ENCODE measurements at places on chromosomes 16 and 17.

GRCh38 chr17:43938838-43939182, 3.5 kb downstream of the PPY start:
- DNase-seq = no peak

GRCh38 chr16:72085002-72085401, 8.4 kb downstream of the TXNL4B start:
- DNase-seq = no peak

- DNase-seq = no peak
Measured at GRCh38 chr16:49924078-49924477, 68.2 kb upstream of the ZNF423 start.

DNA sequence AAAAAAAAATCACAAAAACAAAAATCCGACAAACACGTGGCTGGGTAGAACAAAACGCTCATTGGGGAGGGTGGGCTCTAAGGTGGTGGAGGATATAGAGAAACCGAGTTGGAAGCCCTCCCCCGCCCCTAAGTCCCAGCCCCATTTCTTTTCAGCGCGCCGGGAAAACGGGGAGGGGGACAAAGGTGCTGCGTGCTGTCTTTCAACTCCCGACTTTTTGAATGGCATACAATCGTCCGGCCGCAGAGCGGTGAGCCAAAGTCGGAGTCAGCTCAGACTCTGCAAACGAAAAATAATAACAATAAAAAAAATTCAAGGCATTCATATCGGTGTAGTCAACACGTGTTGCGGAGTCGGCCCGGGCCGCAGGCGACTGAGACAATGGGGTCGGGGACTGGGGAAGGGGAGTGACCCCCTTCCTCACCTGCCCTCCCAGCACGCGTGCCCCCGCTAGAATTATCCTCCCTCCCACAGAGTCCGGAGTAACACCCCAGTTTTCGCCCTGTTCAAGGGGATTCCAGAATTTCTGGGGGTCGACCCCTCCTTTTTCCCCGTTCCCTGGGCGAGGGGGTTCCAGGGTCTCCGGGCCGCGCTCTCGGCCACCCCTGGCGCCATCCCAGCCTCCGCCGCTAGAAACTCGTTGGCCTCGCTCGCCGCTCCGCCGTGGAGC, 1.7 kb upstream of the IGF2BP1 start:
- DNase-seq = peak; percentile 27

DNA sequence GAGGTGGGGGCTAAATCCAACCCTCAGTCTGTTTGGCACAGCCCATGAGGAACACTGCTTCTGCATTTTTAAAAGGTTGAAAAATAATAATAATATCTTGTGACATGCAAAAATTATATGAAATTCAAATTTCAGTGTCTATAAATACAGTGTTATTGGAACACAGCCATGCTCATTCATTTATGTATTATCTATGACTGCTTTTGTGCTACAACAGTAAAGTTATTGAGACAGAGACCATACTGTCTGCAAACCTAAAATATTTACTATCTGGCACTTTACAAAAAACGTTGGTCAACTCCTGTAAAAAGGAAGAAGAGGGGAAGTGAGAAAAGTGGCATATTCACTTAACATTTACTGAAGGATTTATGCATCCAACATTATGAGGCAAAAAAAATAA, 3.1 kb downstream of the ABCA5 start:
- DNase-seq = no peak

DNA sequence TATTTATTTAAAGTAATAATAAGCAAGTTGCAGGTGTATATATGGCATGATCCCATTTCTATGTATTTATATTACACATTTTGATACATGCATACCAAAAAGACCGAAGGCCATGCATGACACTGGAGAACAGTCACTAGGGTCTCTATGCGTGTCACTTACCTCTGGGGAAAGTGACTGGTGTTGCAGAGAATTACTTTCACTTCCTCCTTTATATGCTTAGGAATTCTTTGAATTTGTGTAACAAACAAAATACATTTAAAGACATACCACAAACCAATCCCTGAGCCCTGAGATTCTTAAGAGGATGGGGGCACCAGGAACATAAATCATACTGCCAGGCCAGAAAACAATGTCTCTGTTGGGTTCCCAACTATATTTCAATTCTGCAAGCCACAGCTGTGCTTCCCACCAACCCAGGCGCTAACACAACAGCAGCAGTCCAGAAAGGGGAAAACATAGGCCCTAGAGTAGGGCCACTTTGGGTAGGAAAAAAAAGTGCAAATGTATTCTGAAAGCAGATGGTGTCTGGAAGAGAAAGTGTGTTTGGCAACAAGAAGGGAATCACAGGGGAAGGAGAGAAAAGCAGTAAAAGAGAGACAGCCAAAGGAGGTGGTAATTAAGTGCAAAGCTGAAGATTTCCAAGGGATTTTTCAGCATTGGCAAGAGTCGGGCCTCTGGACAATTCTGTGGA, 24.5 kb upstream of the HYDIN start:
- DNase-seq = no peak

DNA sequence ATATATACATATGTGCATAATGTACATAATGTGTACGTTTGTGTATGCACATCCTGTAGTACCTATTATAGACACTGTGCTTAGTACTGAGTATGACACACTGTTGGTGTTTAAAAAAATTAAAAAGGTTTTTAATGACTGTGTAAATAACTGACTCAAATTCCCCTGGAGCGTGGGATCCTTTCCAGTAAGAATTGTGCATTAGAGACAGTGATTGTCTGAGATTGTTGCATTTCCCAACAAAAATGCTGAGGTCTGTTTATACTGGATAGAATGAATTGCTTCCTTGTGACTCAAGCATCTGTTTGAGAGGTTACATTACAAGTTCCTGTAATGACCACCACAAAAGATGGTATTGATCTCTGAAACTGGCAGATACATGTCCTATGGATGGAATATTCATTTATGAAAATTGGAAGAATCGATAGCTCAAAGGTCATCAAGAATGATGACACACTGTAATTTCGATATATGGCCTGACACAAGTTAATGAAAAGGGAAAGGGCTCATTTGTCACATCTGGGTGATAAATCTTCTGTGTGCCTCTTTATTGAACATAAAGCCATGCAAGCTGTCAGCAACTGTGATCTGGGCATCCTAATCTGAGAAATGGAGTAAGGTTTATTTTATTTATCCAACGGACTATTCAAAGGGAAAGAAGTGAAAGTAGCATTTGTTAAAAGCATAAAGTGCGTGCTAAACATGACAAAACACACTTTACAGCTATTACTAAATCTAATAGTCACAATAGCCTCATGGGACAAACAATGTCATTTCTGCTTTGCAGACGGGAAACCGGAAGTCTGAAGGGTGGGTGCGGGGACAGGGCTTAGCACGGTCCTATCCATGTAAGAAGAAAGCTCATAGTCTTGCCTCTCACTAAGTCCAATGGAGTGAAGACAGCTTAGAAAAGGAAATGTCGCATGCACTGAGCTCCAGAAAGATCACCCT, 228.8 kb downstream of the CDH11 start:
- DNase-seq = peak; percentile 96

- DNase-seq = no peak
Measured at GRCh38 chr17:38636054-38636453, 30.3 kb upstream of the SRCIN1 start.
